ENCODE measurements at places on chromosomes 2 and 18. TPM values are rescaled to one million over a fixed set of nuclear protein-coding genes. Genes with fewer than 3 reads are reported as not detected.
A peak's percentile ranks its signal among the peaks of the same experiment; 100 is the strongest.

GRCh38 chr2:119156105-119156890, 2.3 kb downstream of the C1QL2 start:
- DNase-seq: peak; percentile 83

PRSS56 gene
- not detected for total RNA-seq

DNA sequence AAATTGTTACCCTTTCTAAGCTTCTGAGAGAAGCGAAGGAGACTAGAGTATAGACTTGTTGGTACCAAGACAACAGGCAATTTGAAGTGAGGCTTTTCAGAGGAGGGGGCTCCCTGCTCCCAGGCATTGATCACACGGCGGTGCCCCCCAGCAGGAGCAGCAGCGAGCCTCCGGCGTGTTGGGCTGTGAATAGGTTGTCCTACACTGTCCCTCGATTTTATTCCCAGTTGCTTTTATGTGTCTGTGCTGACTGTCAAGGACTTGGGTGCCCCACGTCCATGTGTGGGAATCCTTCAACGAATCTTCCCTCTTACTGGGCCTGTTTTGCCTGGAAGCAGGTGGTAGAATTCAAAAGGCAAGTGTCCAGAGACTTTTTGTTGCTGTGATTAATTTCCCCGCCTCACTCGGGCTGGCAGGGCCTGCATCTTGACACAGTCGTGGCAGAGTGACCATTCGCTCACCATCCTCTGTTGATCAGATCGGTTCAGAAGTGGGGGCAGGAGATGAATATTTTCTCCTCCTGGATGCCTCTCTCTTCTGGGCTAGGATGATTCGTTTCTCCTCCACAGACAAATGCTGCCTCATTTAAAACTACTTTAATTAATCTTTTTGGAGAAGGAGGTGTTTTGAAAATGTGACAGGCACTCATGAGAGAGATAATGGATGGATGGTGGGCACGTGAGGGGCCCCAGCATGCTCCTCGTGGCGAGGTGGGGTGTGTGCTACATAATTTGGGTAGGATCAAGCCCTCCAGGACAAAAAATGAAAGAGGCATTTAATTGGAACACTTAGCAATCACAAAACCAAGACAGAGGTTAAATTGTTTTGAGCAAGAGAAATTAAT, 77.6 kb downstream of the SMIM21 start:
- peak; percentile 19 for DNase-seq

GRCh38 chr2:128473175-128474035, 154.7 kb upstream of the HS6ST1 start:
- DNase-seq: peak; percentile 86

PMAIP1 gene
- 4.0 TPM for total RNA-seq
